ENCODE measurements at places on chromosomes 5 and 9.

DNA sequence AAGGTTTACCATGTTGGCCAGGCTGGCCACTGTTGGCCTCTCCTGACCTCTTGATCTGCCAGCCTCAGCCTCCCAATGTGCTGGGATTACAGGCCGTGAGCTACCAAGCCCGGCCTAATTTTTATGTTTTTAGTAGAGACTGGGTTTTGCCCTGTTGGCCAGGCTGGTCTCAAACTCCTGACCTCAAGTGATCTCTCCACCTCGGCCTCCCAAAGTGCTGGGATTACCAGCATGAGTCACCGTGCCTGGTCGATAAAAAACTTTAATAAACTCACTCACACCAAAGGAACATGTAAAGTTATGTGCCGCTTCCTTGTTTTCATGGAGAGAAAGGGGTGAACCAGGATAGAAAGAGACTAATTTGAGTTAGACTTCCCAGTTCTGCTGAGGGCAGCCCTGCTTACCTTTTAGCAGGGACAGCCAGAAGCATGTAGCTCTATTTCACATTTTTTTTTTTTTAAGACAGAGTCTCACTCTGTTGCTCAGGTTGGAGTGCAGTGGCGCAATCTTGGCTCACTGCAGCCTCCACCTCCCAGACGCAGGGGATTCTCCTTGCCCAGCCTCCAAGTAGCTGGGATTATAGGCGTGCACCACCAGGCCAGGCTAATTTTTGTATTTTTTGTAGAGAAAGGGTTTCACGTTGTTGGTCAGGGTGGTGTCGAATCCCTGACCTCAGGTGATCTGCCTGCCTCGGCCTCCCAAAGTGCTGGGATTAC lies 11.4 kb upstream of the HAUS6 start:
- no peak for DNase-seq

DNA sequence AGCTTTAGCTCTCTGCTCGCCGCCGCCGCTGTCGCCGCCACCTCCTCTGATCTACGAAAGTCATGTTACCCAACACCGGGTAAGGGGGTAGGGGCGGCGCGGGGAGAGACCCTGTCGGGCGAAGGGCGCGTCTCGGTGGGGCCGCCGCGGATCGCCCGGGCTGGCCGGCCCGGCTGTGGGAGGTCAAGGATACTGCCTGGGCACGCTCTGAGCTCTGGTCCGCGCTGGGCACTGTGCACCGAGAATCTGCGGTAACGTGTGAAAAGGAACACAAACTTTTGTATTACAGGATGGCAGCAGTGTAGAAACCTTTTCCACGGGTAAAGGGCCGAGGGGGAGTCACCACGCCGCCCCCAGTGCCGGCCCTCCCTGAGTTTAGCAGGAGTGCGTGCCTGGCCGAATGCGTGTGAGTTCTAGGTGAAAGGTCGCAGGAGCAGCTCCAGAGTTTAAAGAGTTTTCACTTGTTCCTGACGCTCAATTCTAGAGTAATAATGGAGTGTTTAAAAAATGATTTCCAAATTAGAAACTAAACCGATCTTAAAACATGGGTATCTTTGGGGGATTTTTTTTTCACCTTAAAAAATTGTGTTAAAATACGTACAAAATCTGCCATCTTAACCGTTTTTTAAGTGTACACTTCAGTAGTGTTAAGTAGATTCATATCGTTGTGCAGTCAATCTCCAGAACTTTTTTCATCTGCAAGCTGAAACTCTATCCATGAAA lies at the start of gene HSDL2:
HSDL2 (plus strand) TSS at position 7 of the 723 bp plus-strand sequence; CDS start at position 63, 56 bp downstream.
- DNase-seq = no peak

GRCh38 chr9:131018621-131019020 lies 9.6 kb downstream of the LAMC3 start:
- DNase-seq = peak; percentile 83

DNA sequence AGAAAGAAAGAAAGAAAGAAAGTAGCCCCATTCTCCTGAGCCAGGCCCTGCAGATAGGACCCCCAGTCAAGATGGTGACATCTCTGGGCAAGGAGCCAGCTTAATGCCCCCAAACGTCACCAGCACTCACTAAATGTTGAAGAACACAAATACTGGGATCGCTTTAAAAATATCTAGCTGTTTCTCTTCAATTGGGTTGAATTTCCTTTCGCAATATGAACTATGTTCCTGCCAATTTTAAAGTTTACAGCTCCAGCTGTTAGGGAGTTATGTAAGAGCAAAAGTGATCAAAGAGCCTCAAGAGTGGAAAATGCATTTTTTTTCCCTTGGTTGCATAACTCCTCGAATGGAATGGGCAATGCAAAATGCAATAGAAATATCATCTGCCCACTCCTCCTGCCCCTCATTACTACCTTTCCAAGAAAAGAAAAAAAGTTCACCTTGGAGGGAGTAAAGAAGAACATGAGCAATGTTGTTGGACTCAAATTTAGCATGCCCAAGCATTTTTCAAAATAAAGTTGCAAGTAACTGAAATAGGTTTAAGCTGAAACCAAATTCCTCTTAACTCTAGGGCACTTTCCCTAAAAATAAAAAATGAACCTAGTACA lies 244.2 kb upstream of the PIK3R1 start:
- DNase-seq = no peak

DNA sequence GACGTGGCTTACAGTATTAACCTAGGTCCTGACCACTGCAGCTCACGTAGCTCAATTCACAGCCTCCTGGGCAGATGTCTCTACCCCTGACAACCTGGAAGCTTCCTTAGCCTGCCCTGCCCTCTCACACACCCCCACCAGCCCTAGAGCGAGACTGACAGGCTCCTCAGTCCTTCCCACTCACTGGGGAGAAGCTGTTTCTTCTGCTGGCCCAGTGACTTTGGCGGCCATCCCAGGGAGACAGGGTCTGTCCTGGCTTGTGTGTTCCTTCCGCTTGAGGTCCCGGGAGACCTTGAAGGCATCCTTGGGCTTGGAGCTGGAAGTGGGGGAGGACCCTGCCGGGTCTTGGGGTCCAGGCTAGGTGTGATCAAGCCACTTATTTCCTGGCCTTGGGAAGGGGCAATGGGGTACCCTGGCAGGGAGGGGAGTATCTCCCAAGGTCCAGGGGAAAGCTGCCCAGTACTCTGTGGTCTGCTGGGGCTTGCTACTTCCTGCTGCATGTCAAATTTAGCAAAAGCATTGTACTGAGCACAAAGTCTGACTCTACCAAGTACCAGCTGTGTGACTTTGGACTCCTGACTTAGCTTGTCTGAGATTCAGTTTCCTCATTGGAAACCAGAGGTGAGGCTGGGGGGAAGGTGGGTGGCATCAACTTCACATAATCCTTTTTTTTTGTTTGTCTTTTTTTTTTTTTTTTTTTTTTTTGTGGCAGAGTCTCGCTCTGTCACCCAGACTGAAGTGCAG lies 1.9 kb downstream of the MIGA2 start:
- peak; percentile 25 for DNase-seq

- no peak for DNase-seq
These were observed 412.8 kb upstream of the PIK3R1 start for GRCh38 chr5:67802766-67803165.

DNA sequence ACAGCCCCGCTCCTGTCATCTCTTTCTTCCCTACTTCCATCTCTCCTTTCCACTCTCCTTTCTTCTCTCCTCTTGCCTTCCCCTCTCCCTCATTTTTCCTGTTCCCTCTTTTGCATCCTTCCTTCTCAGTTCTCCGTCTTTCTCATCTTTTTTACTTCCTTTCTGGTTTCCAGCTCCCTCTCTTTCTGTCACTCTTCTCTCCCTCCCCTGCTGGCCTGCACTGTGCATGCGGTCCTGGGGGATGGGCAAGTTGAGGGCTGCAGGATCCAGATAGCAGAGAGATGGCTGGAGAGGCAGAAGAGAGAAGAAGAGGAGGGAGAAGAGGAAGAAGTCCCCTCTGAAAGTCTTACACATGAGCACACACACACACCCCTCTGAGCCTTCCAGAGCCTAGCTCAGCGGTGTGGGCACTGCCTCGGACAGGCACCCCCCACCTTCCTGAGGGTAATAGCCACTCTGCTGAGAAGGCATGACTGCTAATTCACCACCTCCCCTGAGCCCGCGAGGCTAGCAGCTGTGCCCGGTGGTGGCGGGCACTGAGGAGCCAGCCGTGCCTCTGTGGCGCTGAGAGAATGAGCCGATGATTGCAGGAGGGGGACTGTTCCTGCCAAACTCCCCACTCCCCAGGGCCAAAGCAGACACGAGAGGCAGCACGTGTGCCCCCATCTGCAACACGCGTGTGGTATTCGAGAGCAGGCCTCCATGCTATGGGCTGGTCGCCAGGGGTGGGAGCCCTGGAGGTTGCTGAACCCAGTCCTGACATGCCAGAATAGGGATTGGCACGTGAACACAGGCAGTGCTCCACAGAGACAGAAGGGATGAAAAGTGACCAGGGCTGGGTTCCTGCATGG lies 3.7 kb upstream of the CAMK2A start:
- peak; percentile 67 for DNase-seq

DNA sequence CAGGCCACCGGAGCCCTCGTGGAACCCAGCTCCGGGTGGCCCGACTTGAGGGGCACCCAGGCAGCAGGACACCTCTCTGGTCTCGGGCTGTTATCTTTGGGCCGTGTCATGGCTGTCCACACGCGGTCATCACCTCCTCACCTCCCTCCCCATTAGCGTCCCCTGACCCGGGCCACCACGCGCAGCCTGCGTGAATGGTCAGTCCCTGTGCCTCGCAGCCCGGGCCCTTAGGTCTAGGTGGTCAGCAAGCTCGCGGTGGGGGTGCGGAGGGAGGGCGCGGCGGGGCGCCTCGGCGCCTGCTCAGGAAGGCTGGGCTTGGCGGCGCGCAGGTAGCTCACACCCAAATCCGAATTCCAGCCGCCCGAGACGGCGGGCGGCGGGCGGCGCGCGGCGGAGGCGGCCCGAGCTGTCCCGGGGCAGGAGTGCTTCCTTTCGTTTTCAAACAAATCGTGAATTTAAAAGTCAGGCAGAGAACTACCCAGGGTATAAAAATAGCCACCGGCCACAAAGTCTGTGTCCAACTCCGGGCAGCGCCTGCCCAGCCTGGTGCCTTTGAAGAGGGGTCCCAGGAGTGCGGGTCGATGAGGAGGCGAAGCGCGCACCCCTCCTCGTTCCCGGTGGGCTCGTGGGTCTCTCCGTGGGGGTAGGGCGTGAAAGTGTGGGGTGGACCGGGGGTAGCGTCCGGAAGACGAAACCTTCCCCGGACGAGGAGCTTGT lies 1.0 kb upstream of the RXRA start:
- DNase-seq = peak; percentile 89

- DNase-seq = no peak
These were observed 107.6 kb upstream of the SPRY4 start for GRCh38 chr5:142432369-142432863.

DNA sequence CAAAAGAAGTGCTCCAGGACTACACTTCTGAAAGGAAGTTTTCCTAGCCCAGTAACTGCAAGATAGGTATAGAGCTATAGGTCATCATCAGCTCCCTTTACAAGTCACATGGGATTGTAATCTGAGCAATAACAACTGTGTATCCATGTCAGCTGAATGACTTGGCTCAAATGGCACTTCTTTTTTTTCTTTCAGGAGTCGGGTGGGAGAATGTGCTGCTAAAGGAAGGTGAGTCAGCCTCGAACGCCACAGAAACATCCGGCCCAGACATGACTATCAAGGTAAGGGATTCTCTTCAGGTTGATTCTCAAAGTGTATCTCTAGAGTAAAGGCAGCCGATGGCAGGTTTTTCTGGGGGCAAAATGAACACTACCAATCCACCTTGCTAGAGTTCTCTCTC lies 192.2 kb downstream of the C9orf152 start:
- no peak for DNase-seq

DNA sequence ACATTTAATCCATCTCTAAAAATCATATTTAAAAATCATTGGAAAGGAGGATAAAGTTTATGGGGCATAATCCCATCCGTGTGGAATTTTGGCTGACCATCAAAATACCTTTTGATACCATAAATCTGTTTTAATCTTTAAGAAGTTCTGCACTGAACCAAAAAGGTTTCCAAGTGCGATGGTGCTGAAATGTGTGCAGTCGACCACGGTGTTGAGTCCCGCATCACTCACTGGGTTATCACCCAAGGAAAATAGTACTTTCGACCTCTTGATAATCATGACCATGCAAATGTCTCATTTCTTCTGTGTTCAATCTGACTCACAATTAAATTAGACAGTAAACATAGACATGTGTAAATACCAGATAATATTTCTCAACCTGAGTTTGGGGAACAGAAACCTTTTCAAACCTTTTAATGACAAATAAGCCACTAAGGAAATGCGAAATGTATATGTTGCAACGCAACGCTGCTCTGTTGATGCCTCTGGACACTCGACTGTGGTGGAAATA lies 62.0 kb upstream of the CDH6 start:
- DNase-seq = no peak

GRCh38 chr5:155211764-155212163 lies 198.2 kb downstream of the KIF4B start:
- DNase-seq = no peak

GRCh38 chr5:114153833-114154232 lies 208.0 kb upstream of the KCNN2 start:
- no peak for DNase-seq

GRCh38 chr9:76454311-76454710 lies 4.7 kb upstream of the GCNT1 start:
- no peak for DNase-seq

GRCh38 chr9:22992780-22993179 lies 546.2 kb downstream of the DMRTA1 start:
- DNase-seq = no peak

- no peak for DNase-seq
These were observed 58.3 kb upstream of the SHB start for GRCh38 chr9:38127271-38127839.

GRCh38 chr9:35617548-35617947 lies 665 bp downstream of the CD72 start:
- DNase-seq = no peak

GRCh38 chr9:94990897-94991561 lies 264.5 kb downstream of the AOPEP start:
- DNase-seq = no peak

DNA sequence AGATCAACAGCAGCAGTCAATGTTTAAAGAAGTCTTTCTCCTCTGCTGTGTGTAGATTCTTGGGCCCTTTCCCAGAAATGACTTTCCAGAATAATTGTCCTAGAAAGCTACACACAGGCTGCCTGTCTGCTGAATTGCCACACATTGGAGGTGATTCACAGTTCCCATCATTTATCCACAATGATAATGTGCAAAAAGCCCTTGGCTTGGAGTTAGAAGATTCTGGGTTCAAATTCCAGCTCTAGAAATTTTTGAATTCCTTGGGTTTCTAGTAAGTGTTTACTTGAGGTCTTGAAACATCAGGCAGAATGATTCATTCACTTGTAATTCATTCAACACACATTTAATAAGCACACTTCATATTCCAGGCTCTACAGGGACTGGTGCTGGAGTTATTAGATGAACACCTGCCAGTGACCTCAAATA lies 28.6 kb upstream of the EPB41L4B start:
- DNase-seq = no peak

DNA sequence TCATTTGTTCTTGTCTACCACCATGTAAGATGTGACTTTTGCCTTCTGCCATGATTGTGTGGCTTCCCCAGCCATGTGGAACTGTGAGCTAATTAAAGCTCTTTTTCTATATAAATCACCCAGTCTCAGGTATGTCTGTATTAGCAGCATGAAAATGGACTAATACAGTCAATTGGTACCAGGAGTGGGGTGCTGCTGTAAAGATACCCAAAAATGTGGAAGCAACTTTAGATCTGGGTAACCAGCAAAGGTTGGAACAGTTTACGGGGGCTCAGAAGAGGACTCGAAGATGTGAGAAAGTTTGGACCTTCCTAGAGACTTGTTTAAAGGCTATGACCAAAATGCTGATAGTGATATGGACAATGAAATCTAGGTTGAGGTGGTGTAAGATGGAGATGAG lies 488.9 kb downstream of the ISL1 start:
- no peak for DNase-seq

GRCh38 chr5:110045158-110045557 lies 355.4 kb downstream of the MAN2A1 start:
- no peak for DNase-seq

Measured in H7 (cell line).